COR-L47 (cell line): ENCODE measurements at places on chromosomes 5 and 9.

DNA sequence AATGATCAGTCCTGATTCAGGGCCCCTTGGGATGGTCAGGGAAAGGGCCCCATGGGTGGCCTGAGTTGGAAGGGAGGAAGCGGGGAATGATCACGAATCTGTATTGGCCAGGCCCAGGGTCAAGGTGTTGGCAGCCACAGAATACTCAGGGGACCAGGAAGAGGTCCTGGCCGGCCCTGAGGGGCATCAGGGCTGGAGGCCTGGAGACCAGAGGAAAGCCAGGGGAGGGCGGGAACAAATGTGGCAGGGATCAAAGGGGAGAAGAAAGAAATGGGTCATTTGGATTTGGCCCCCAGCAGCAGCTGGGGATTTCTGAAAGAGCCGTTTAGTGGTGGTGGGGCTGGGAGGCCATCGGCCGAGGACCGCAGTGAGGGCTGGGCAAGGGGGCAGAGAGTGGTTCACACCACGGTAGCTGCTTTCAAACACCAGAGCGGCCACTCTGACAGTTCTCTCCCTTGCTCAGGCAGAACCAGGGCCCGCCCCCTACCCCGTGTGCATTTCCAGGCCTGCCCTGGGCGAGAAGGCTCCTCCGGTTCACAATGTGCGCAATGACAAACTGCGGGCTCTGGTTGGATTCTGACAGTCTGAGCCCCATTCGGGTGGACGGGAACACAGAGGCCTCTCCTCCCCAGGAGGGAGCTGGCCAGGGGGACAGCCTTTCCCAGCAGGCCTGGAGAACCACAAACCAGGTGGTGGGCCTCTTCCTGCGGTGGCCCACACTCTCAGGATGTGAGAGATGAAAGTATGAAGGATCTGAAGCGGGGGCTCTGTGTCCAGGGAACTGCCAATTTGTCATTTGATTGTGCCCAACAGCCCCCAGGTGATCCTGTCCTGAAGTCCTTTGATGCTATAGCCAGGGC lies 220.3 kb upstream of the IER5L start:
- no peak for DNase-seq

DNA sequence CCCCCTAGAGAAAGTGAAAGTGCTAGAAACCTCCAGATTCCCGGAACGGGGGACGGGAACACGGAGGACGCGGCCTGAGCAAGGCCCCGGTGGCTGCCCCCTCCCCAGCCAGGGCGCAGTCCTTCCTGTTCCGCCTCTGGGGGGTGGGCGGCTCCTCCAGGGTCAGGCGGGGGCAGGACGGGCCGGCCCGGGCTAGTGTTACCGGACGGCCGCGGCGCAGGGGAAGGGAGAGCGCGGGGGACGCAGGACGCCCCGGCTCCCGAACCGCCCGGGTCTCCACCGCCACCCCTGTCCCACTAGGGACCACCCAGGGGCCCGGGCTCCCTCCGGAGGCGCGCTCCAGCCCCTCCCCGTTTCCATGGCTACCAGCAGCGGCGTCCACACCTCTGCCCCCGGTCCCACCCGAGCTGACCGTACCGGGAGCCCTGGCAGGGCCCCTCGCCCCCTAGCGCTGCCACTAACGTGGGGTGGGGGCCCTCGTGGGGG lies 579 bp downstream of the SLC12A7 start:
- no peak for DNase-seq

- no peak for DNase-seq
These were observed 22.3 kb downstream of the TTF1 start for GRCh38 chr9:132384376-132384775.

DNA sequence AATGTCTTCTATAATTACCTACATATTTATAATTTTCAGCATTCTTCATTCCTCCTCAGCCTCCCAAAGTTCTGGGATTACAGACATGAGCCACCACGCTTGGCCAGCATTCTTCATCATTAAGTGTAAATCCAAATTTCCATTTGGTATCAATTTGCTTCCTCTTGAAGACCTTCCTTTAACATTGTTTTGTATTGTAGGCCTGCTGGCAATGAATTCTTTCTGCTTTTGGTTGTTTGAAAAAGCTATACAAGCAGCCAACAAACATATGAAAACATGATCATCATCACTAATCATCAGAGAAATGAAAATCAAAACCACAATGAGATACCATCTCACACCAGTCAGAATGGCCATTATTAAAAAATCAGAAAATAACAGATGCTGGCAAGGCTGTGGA lies 56.4 kb downstream of the GCNT4 start:
- DNase-seq = no peak

- DNase-seq = no peak
These were observed 75.6 kb upstream of the CACNA1B start for GRCh38 chr9:137802021-137802420.

DNA sequence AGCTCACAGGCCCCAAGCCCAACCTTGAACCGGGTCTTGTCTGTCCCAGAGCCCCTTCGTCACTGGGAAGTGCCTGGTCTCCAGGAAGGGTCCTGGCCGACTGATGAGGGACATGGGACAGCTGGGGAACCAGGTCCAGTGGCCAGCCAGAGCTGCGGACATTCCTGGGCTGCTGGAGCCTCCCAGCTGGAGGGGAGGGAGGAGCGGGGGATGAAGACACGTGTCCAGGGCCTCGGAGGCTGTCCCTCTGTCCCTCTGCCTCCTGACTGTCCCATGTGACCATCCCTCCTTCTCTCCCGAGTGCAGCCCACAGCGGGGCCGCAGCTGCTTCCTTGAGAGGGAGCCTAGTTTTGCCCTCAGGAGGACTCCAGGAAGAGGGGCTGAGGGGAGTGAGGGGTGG lies 41.7 kb upstream of the UBAC1 start:
- DNase-seq = no peak

- peak; percentile 37 for DNase-seq
These were observed 45.6 kb downstream of the USP20 start for GRCh38 chr9:129880654-129881546.

- DNase-seq = no peak
These were observed 1219.4 kb upstream of the C9orf72 start for GRCh38 chr9:28792716-28793115.

DNA sequence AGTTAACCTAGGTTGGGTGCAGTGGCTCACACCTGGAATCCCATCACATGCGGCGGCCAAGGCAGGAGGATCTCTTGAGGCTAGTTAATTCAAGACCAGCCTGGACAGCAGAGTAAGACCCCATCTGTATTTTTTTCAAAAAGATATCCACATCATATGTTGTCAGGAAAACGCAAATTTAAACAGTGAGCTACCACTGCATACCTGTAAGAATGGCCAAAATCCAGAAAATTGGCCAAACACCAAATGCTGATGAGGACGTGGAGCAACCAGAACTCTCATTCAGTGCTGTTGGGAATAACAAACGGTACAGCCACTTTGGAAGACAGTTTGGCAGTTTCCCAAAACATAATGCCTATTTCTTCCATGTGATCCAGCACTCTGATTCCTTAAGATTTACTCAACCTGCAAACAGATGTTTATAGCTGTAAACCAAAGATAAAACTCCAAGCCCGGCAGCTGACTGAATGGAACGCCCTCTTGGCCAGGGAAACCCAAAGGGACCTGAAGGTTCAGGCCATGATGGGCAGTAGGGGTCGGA lies 12.4 kb downstream of the CEL start:
- no peak for DNase-seq

DNA sequence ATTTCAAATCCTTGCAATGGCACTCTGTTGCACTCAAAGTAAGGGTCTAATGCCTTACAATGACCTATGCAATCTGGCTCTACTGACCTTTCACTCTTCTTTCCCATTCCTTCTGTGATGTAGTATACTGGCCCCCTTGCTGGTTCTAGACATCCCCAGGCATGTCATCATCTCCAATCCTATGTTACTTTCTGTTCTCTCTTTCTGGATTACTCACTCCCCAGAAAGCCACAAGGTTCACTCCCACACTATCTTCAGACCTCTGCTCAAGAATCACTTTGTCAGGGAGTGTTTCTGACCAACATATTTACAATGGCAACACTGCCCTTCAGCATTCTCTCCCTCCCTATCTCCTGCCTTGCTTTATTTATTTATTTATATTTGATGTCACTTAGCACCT lies 802.2 kb upstream of the WWC1 start:
- no peak for DNase-seq

DNA sequence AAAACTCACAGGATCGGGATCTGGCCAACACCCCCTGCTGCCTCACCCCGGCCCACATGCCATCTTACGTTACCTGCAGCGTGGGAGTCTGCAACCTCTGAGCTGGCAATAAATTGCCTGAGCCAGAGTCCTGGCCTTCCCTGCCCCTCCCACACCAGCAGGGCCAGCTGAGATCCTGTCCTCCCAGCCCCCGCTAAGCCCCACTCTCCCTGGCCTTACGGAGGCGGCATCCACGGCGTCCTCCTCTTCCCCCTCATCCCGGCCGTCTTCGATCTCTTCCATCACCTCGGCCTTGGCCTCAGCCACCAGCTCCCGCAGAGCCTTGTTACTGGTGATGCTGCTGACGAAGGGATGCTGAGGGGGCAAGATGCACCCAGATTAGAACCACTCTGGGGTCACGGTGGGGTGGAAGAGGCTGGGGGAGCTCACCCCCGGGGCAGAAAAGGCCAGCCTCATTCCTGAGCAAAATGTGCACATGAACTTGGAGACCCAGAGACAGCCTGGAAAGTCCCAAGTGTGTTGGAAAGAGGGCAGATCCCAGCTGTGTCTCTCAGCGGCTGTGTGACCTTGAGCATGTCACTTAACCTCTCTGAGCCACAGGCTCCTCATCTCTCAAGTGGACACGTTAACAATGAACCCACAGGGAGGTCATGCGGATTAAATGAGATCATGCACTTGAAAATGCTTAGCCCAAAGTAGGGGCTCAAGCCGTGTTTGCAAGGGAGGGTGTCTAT lies 89.9 kb upstream of the FBXW11 start:
- DNase-seq = no peak

DNA sequence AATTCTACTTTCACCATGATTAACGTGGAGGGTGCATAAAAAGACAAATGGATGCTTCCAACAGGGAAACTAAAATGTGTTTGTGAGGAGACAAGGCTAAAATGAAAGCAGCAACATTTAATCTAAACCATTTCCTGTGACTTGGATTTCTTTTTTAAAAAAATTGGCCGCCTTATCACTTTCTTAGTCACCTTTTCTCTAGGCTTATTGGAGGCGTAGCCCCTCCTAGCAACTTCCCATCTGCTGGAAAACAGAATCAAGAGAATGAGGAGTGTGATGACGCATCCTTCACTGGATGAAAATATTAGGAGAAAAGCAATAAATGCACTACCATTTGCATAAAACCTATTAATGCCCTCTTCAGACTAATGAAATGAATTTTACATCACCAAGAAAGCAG lies 791 bp upstream of the GPR150 start:
- DNase-seq = no peak

GRCh38 chr5:139021346-139021745 lies 146.2 kb upstream of the LRRTM2 start:
- no peak for DNase-seq

DNA sequence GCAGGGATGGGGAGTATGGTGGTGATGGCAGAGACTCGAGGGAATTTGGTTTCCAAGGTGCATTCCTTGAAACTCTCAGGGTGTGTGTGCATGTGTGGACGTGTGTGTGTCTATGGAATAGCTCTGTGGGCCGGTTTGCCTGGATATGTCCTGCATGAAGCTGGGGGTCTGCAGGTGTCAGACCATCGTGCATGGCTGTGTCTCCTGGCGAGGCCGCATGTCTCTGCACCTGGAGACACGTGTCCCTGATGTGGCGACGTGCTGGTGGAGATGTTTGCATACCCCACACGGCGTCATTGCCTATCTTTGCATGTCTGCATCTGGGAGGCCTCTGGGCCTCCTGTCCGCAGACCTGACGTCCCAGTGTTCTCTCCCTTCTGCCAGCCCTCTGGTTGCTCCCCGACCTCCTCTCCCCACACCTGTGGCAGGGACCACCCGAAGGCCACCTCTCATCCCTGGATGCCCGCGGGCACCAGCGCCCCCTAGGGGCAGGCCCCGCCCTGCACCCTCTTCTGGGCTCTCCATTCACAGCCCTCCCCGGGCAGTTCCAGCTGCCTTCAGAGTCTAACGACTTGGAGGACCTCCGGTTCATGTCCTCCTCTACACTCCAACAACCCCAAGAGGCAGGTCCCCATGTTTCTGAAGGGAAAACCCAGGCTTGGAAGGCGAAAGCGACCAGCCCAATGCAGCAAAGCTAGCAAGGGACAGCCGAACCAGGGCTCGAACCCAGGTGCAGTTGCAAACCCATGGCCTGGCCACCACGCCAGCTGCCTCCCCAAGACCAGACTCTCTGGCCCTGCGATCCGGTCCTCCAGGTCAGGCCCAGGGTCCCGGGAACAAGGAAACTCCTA lies 88.6 kb downstream of the LMX1B start:
- DNase-seq = no peak

DNA sequence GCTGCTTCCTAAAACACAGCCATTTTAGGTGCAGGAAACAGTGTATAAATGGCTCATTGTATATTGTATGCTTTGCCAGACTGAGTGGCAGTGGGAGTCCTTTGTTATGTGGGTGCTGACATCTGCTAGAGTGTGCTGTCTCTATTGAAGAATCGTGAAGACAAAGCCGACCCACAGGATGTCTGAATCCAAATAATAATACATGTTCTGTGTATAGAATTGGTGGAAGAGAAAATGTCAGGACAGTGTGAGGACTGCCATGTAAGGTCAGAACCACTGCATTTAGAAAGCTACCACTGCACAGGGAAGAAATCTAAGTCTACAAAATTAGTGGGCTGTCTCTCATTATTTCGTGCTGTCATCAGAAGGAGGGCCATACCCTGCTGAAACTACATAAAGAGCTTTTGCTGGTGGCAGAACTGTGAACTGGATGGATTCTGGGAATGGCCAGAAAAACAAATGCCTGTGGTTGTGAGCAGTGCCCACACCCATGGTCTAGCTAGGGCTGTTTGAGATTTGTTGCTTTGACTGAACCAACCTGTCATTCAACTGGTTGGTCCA lies 2.5 kb downstream of the IL7R start:
- peak; percentile 83 for DNase-seq

GRCh38 chr5:163642904-163643303 lies 137.5 kb downstream of the MAT2B start:
- no peak for DNase-seq

- DNase-seq = peak; percentile 16
These were observed 346.7 kb upstream of the KLF9 start for GRCh38 chr9:70761139-70761670.

GRCh38 chr5:151675611-151676313 lies 11.0 kb downstream of the SPARC start:
- DNase-seq = no peak
